ENCODE measurements at places on chromosomes 2 and 18. TPM values are rescaled to one million over a fixed set of nuclear protein-coding genes. Genes with fewer than 3 reads are reported as not detected.

- no peaks in the 10 kb centered on the region for H3K27me3 ChIP-seq
- no peak overlapping the region for H3K4me3 ChIP-seq
- no peaks in the 10 kb centered on the region for H3K36me3 ChIP-seq
Observed at GRCh38 chr2:64972876-64973275, 16.3 kb upstream of the SLC1A4 start.

GRCh38 chr2:174332217-174332963 is 2.4 kb upstream of the SP9 start:
- H3K4me3 ChIP-seq: no peak overlapping the region
- DNase-seq: no peak
- H3K36me3 ChIP-seq: no peaks in the 10 kb centered on the region

DNA sequence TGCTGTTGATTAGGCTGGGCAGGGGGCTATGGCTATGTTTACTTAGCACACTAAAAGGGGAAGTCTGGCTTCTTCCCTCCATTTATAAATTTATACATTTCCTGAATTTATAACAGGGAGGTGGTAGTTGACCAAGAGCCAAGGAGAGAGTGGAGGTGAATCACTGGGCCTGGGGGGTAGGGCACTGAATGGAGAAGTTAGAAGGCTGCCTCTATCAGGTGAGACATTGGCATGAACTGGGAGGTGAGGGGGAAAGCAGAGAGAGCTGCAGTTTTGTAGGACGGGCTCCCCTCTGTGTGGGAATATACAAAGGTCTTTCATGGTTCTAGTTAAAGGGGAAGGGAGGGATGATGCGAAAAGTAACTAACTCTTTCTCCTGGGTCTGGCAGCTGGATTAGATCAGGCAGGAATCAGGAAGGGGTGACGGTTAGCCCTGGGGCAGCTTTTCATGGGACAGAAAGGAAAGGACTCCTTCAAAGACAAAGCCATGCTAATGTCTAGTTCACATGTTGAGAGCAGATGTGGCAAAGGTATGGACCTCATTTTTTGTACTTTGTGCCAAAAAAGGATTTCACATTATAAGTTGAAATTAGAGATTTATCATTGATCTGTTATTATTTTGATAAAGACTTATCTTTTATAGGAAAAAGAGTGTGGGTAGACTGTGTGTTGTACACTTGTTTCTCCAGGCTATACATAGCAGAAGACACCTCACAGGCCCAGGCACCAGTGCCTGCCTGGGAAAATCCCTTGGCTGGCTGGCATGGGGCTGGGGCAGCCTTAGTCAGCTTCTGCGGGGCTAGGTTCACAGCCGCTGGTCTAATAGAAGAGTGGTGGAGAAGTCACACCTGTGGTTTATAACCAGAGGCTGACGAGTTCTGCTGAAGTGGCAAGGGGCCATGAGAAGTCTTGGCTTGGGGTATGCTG is 158.7 kb downstream of the CLIP4 start:
- H3K36me3 ChIP-seq: no peaks in the 10 kb centered on the region
- H3K4me3 ChIP-seq: no peak overlapping the region
- DNase-seq: no peak
- H3K4me1 ChIP-seq: no peaks in the 10 kb centered on the region
- no peak overlapping the region for H3K27ac ChIP-seq

DNA sequence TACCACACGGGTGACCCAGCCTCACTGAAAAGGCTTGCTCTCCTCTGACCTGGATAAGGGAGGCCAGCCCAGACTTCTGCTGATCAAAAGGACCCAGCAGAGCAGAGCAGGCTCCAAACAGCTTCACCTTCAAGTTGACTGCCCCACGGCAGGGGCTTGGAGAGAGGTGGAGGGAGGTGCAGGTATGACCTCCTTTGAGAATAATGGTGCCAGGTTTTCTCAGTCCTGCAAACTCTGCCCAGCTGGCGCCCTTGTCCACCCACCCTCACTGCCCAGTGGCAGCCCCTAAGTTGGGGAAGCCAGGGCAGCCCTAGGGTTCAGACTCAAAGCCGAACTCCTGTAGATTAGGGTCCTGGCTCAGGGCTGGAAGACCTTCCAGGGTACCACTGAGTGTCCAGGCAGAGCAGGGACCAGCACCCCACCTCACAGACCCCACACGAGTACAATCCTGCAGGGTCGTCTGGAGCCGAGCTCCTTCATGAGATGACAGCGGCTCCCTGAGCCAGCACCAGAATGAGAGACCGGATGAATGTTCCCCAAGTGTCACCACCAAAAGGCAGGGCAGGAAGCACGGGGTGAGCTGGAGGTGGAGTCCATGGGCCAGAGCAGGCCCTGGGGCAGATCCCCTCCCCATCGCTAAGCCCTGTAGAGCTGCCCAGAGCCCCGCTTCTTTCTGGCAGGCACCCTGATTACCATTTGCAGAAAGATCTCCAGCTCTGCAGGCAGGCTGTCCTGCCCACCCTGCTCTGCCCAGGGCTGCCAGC is 3.6 kb upstream of the GPC1 start:
- no peak overlapping the region for H3K27ac ChIP-seq
- no peak overlapping the region for H3K4me3 ChIP-seq
- DNase-seq: peak; percentile 3
- peaks cover 27% of the 10 kb centered on the region for H3K4me1 ChIP-seq
- no peaks in the 10 kb centered on the region for H3K27me3 ChIP-seq
- H3K36me3 ChIP-seq: no peaks in the 10 kb centered on the region

- no peak overlapping the region for H3K4me3 ChIP-seq
- H3K4me1 ChIP-seq: no peaks in the 10 kb centered on the region
- DNase-seq: peak; percentile 51
- no peak overlapping the region for H3K27ac ChIP-seq
Observed at GRCh38 chr2:40240070-40240469, 211.8 kb downstream of the SLC8A1 start.

- no peak for DNase-seq
- H3K4me3 ChIP-seq: no peak overlapping the region
- H3K36me3 ChIP-seq: no peaks in the 10 kb centered on the region
Observed at GRCh38 chr2:180016937-180017336, 9.8 kb upstream of the CWC22 start.

- no peak for DNase-seq
- no peaks in the 10 kb centered on the region for H3K27me3 ChIP-seq
- no peaks in the 10 kb centered on the region for H3K36me3 ChIP-seq
- H3K27ac ChIP-seq: no peak overlapping the region
- H3K4me1 ChIP-seq: no peaks in the 10 kb centered on the region
Observed at GRCh38 chr2:184452907-184453306, 145.4 kb upstream of the ZNF804A start.

DNA sequence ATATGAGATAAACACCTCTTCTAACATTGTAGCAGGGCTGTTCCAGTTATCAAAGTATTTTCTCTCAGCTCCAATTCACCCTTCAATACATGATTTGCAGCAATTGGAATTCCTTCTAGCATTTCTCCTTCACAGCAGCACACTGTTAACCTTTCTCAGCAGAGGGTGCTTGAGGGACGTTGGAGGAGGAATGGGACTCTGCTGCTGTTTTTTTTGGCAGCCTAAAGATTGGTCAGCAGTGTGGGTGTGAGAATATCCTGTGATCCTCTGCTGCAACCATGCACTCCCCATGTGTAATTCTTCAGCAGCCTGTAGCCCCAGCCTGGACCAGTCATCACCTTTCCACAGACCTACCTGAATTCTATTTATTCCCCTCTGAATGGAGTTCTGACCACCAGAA is 1708.9 kb upstream of the CELF4 start:
- H3K4me3 ChIP-seq: no peak overlapping the region
- H3K4me1 ChIP-seq: no peaks in the 10 kb centered on the region
- no peaks in the 10 kb centered on the region for H3K36me3 ChIP-seq
- H3K27ac ChIP-seq: no peak overlapping the region

Gene RAD51AP2
- total RNA-seq: not detected

Gene DLX1
- total RNA-seq: not detected
